ENCODE measurements at places on chromosomes 7 and 10. TPM values are rescaled to one million over a fixed set of nuclear protein-coding genes. Genes with fewer than 3 reads are reported as not detected.

The PALD1 gene
- total RNA-seq: 2.4 TPM

The RBM20 gene
- 0.02 TPM for total RNA-seq

The SFRP5 gene
- total RNA-seq: not detected

The PPP2R2D gene
- 28.0 TPM for total RNA-seq

The CCDC3 gene
- total RNA-seq: 0.07 TPM

The FXYD4 gene
- not detected for total RNA-seq

The NEURL1 gene
- 0.93 TPM for total RNA-seq

DNA sequence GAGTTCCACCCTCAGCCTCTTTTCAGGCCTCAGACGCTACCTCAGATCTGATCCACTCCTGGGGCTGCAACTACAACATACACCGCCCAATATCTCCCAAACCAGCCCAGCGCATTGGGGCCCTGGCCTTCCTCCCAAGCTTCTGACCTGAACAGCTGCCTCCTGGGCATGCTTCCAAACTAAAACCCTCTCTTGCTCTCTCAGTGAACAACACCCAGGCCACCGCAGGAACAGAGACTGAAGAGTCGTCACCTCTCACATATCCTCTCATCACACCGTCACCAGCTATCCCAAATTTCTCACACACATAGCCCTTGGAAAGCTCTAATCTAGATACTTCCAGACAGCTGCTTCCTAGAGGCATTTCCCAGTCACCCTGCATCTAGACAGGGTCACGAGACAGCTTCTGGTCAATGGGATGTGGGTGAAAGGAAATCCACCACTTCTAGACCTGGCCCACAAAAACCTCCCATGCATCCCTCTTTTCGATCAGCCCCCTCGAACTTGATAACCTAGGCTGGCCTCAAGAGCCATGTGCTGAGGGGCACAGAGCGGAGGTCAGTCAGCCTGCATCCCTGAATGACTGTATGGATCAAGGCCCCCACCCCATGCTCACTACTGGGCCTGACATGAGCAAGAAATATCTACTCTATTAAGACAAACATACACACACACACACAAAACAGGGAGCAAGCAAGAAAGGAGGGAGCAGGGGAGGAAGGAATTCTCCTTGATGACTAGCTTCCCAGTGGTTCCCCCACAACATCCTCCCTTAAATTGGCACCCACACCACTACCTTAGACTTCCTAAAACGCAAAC, 1.8 kb downstream of the PARP12 start:
- peaks cover 27% of the 10 kb centered on the region for H3K36me3 ChIP-seq
- H3K4me3 ChIP-seq: peak overlapping the region; percentile 97
- H3K4me1 ChIP-seq: peaks cover 62% of the 10 kb centered on the region
- no peaks in the 10 kb centered on the region for H3K27me3 ChIP-seq
- no peak for DNase-seq

GRCh38 chr7:98643236-98643985, 26.3 kb downstream of the NPTX2 start:
- DNase-seq: no peak
- H3K4me1 ChIP-seq: peaks cover 21% of the 10 kb centered on the region
- H3K27ac ChIP-seq: no peak overlapping the region
- peaks cover 6% of the 10 kb centered on the region for H3K27me3 ChIP-seq
- H3K36me3 ChIP-seq: peaks cover 3% of the 10 kb centered on the region
- H3K4me3 ChIP-seq: no peak overlapping the region

DNA sequence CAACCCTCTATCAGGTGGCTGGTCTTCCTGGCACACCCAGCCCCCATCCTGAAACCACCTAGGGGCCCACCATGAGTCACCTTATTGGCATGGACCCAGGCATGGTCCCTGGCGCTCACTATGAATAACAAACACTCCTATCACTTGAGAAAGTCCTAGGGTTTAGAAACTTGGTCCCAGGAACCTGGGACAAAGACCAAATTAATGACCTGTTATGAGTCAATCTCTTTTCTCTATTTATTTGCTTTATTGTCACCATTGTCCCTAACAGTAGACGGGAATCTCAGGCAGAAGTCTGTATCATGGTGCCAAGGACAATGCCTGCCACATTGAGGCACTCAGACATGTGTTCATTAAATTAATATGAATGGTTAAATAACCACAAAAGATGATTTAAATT, 599.6 kb upstream of the C7orf33 start:
- no peaks in the 10 kb centered on the region for H3K4me1 ChIP-seq
- H3K36me3 ChIP-seq: no peaks in the 10 kb centered on the region
- no peak overlapping the region for H3K27ac ChIP-seq
- no peak for DNase-seq
- H3K4me3 ChIP-seq: no peak overlapping the region

GRCh38 chr10:98425511-98426352, 10.8 kb upstream of the PYROXD2 start:
- DNase-seq: no peak
- H3K4me1 ChIP-seq: peaks cover 6% of the 10 kb centered on the region
- no peak overlapping the region for H3K4me3 ChIP-seq
- no peaks in the 10 kb centered on the region for H3K27me3 ChIP-seq
- H3K36me3 ChIP-seq: peaks cover 78% of the 10 kb centered on the region

GRCh38 chr10:72913287-72913686, 19.7 kb downstream of the OIT3 start:
- H3K4me1 ChIP-seq: no peaks in the 10 kb centered on the region
- no peak for DNase-seq
- H3K27ac ChIP-seq: no peak overlapping the region
- no peaks in the 10 kb centered on the region for H3K27me3 ChIP-seq

GRCh38 chr10:129692695-129693094, 225.7 kb downstream of the MGMT start:
- no peak overlapping the region for H3K4me3 ChIP-seq
- H3K27me3 ChIP-seq: no peaks in the 10 kb centered on the region
- H3K27ac ChIP-seq: no peak overlapping the region
- H3K4me1 ChIP-seq: no peaks in the 10 kb centered on the region
- no peak for DNase-seq
- peaks cover 5% of the 10 kb centered on the region for H3K36me3 ChIP-seq

- H3K27ac ChIP-seq: no peak overlapping the region
- H3K27me3 ChIP-seq: no peaks in the 10 kb centered on the region
- H3K4me3 ChIP-seq: no peak overlapping the region
- peaks cover 15% of the 10 kb centered on the region for H3K4me1 ChIP-seq
Observed at GRCh38 chr7:2120841-2121830, 111.6 kb downstream of the MAD1L1 start.

- no peak for DNase-seq
- no peak overlapping the region for H3K27ac ChIP-seq
- no peaks in the 10 kb centered on the region for H3K4me1 ChIP-seq
- peaks cover 38% of the 10 kb centered on the region for H3K27me3 ChIP-seq
- H3K36me3 ChIP-seq: no peaks in the 10 kb centered on the region
Observed at GRCh38 chr10:1247598-1248261, 191.5 kb downstream of the WDR37 start.

DNA sequence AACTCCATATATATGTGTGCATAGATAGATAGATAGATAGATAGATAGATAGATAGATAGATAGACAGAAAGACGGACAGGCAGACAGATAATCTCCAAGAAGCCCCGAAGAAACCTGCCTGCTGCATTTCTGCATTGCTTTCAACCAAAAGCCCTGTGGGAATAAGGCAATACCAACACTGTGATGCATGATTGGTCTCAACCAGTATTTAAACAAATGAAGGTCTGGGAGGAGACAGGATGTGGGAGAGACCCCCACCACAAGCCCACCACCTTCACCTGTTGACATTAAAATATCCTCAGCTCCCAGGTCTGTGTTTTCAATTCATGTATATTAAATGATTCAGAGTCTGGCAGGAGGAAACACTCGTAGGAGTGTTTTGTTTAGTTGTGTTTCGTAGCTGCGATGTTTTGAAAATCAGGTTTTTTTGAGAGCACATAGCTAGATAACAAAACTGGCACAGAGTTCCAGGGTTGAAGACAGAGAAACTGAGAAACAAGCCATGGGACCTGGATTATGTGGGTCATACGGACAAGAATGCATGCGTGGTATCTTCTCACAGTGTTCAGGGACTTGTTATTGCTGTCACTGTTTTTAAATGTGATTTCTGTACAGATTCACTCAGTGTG, 200.7 kb upstream of the AHR start:
- DNase-seq: no peak
- no peak overlapping the region for H3K27ac ChIP-seq
- peak overlapping the region; percentile 21 for H3K4me3 ChIP-seq
- H3K4me1 ChIP-seq: peaks cover 14% of the 10 kb centered on the region
- no peaks in the 10 kb centered on the region for H3K36me3 ChIP-seq
- no peaks in the 10 kb centered on the region for H3K27me3 ChIP-seq

DNA sequence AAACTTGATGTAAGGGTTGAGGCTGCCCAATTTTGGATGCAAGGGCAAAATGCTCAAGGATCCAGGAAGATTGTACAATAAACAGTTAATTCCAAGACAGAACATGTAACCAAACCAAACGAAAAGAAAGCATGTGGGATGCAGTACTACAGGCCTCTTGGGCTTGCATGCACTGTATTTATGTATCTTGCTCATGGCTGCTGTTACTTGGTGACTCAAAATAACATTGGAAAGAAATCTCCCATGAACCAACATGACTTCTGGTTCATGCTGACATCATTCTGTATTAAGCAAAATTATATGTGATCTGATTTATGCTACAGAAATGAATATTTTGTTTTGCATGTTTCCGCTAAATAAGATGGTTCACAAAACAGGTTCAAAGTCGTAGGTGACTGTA, 65.9 kb upstream of the FZD1 start:
- peaks cover 7% of the 10 kb centered on the region for H3K4me1 ChIP-seq
- no peak overlapping the region for H3K27ac ChIP-seq
- H3K27me3 ChIP-seq: no peaks in the 10 kb centered on the region
- peaks cover 30% of the 10 kb centered on the region for H3K36me3 ChIP-seq
- DNase-seq: no peak
